ENCODE measurements at places on chromosomes 2 and 18. TPM values are rescaled to one million over a fixed set of nuclear protein-coding genes. Genes with fewer than 3 reads are reported as not detected.

DNA sequence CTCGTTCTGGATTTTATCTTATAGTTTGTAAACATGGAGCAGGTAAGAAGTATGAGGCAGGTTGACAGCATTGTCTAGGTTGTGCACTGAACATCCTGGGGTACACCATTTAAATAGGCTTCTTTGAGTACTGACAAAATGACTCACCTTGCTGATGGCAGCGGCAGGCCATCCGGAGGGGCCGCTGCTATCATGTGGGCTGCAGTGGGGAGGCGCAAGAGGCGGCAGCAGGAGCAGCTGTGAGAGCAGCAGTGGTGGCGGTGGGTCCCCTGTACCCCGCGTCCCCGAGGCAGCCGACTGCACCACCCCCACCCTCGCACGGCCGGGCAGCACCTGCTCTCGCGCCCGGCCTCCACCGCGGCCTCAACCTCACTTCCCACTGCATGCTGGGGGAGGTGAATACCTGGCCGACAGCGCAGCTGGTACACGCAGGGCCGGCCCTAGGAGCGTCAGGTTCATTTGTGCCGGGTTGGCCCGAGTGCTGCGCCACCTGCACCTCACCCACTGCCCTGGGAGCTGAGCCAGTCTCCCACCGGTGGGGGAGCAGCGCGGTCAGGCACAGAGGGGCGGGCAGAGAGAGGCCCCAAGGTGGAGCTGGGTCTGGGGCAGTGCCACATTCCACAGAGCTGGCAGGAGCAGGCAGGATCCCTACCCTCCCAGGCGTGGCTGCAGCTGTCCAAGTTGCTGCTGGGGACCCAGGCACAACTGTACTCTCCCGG lies 154.5 kb upstream of the RBMS1 start:
- no peak for DNase-seq

- DNase-seq = peak; percentile 94
Measured at GRCh38 chr2:196068271-196069209, at the start of gene DNAH7. Gene DNAH7, minus strand, starts transcription at chr2:196068837. Its CDS starts 126 bp downstream, at chr2:196068711.

GRCh38 chr2:76867854-76868253 lies 654.3 kb downstream of the LRRTM4 start:
- no peak for DNase-seq

DNA sequence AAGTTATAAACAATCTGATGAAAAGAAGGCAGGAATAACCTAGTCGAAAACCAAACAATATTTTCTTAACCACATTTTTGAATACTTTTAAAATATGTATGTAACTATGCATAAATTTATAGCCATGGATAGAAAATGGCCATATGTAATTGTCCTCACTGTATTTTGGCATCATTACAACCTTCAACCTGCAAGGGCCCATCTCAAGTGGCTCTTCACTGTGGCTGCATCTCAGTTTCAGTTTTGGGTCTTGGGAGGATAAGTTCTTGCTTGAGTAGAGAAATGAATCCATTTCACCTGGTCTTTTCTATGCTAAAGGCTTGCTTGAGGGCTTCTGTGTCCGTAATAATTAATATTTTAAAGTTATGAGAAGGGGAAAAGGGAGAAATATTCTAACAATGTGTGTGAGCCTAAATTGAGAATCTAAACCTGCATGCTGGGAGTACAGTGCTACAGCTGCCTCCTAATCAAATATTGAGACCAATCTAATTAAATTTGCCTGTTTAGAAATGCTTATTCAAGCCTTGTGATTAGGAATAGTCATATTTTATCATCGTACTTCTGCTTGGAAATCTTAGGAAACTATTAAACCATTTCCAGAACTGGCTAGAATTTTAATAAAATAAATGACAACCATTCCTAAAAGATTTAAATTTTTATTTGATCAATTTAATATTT lies 92.5 kb downstream of the EML4 start:
- DNase-seq = no peak

- DNase-seq = no peak
Measured at GRCh38 chr18:37243741-37244140, 321.9 kb downstream of the CELF4 start.

- DNase-seq = no peak
Measured at GRCh38 chr2:56316011-56316410, 132.2 kb downstream of the CCDC85A start.

- DNase-seq = no peak
Measured at GRCh38 chr18:77136871-77137665, 4.5 kb upstream of the MBP start.

DNA sequence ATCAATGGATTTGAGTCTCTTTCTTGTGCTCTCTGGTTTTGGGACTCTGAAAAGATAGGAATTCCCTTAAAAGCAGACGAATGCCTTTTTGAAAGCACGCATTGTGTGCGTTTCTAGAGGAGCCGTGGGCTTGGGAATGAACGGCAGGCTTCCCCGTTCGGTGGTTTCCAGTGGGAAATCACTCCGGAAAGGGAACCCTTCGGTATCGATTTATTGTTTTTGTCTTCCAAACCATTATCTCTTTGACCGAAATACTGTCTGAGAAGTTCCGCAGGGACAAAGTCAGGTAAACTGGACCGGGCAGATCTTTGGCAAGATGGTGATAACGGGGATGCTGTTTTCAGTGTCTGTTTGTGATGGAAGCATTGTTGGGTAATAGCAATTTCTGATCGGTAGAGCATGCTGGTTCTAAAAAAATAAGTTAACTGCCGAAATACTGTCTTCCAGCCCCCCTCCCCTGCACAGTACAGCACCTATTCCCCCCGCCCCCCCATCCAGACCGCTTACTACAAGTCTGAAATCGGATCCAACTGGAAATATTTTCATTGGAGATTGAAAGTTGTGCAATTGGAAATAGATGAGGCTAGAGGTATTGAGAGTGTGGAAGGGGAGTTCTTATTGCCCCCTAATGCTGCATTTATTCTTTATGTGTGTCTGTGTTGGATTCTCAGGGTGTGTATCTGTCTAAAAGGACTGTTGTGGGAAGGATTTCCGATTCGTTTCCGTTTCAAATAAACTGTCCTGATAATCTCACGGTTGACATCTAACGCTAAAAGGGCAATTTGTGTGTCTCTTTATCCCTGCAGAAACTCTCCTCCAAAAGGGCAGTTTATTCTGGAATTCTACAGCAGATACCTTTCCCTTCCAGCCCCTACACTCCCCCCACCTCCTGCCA lies 635 bp downstream of the SETBP1 start:
- no peak for DNase-seq

GRCh38 chr2:151914989-151915628 lies 86.9 kb upstream of the ARL5A start:
- DNase-seq = no peak

GRCh38 chr18:10319026-10319425 lies 135.4 kb upstream of the APCDD1 start:
- no peak for DNase-seq

DNA sequence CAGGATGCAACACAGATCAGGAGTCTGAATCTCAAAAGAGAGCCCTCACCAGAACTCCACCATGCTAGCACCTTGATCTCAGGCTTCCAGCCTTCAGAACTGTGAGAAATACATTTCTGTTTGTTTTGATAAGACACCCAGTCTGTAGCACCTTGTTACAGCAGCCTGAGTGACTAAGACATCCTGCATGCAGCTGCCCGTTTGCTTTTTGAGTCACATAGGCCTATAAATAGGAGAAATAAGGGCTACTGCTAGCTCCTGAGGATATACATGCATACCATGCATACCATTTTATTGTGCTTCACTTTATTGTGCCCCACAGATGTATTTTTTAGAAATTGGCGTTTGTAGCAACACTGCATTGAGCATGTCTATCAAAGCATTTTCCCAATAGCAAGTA lies 337.8 kb downstream of the CDH2 start:
- no peak for DNase-seq

GRCh38 chr2:142824756-142825155 lies 52.7 kb upstream of the KYNU start:
- no peak for DNase-seq

DNA sequence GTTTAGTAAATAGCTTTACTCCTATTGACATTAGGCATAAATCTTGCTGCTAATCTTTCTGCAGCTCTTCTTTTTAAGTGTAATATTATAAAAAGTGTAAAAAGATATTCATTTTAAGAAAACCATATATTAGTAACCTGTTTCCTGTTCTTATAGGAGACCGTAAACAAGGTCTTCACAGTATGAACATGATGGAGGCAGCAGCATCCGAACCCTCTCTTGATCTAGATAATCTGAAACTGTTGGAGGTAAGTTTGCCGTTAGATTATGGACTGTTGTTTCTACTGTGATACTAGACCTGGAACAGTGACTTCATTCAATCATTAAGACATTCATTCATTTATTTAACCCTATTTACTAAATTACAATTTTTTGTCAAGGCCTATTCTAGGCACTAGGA lies 120.0 kb upstream of the FAM117B start:
- DNase-seq = no peak

GRCh38 chr2:309954-310510 lies 22.1 kb upstream of the ALKAL2 start:
- peak; percentile 51 for DNase-seq

GRCh38 chr2:197515315-197515738 lies 539 bp upstream of the MOB4 start:
- no peak for DNase-seq

DNA sequence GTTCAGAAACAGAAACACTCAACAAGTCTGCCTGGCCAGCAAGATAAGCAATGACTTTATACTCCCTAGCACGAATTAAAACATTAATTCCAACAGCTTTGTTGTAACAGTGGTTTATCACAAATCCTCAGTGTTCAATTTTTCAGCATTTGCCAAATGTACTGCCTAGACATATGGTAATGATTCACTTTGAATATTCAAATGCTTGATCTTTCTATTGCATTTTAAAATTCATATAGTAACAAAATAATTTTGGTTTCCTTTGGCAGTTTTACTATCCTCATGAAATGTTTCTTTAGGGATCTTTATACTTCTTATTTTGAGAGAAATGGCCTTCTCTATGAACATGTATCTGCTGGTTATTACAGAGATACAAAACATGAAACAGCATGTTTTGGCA lies 851.8 kb upstream of the NXPH2 start:
- no peak for DNase-seq

DNA sequence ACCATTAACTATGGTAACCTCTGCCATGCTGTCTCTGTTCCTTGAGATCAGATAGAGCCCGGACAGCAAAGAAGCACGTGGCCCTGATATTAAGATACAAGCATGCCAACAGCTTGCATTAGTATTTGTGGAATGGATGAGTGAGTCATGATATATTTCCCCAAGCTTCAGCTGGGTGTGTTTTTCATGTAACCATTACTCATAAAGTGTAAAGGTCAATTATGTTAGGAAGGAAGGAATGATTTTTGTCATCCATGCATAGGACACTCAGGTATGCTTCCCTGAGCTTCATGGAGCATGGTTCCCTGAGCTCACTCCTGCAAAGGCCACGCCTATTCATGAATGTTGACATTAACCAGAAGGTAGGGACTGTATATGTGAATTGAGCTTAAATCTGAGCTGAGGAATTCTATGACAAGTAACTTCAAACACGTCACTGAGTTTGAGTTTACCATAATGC lies 74.6 kb downstream of the ARL4C start:
- DNase-seq = no peak

DNA sequence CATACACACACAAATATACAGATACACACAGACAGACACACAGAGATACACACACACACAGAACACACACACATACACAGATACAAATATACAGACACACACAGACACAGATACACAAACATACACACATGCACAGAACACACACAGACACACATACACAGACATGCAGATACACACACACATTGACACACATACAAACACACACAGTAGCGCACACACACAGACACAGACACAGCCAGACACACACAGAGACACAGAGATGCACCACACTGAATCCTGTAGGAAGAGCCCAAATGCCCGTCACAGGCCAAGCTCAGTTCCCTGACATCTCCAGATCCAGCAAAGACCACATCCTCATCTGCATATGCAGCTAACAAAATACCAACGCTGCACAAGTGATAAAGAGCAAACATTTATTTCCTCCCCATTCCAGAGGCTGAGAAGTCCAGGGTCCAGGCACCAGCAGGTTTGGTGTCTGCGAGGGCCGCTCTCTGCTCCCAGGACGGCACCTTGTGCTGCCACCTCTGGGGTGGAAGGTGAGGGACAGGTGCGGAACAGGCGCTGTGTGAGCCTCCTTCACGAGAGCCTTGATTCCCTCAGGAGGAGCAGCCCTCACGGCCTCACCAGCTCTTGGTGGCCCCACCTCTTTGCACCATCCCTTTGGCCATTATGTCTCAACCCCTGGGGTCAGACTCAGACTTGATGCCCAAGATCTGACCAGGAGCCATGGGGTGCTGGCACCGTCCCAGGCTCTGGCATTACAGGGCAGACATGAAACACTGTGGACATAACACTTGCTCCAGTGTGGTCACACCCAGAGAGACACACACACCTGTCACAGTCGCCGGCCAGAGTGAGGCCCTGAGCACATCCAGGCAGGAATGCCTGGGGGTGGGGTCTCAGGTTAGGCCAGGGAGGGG lies 108.7 kb downstream of the NDUFA10 start:
- DNase-seq = no peak

DNA sequence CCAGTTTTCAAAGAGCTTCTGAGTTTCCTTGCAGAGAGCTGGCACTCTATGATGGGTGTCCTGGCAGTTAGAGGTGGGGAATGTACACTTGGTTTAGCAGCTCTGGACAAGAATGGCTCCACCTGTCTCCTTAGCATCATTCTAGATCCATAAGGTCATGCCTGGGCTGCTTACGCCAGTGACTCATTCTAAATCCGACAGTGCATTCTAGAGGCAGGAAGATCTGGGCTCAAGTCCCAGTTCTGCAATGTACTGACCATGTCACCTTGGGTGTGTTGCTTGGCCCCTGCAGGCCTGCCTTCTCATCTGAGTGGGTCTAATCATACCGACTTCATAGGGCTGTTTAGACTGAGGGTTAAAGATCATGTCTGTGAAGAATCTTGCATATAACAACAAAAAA lies 46.5 kb downstream of the PTGR3 start:
- DNase-seq = no peak

- DNase-seq = no peak
Measured at GRCh38 chr18:56431551-56431950, 206.8 kb downstream of the TXNL1 start.

Gene REG1B
- not detected for polyA plus RNA-seq

Gene DYSF
- 41.9 TPM for polyA plus RNA-seq

Gene TAF4B
- polyA plus RNA-seq = 0.12 TPM

Gene FOXI3
- 0.29 TPM for polyA plus RNA-seq

Gene ACAA2
- 146 TPM for polyA plus RNA-seq

Gene CDH20
- polyA plus RNA-seq = 10.3 TPM

Gene FBLN7
- polyA plus RNA-seq = 32.4 TPM

Data from brain (organoid and tissue), 16 donors.